ENCODE measurements at places on chromosomes 16 and 17.

DNA sequence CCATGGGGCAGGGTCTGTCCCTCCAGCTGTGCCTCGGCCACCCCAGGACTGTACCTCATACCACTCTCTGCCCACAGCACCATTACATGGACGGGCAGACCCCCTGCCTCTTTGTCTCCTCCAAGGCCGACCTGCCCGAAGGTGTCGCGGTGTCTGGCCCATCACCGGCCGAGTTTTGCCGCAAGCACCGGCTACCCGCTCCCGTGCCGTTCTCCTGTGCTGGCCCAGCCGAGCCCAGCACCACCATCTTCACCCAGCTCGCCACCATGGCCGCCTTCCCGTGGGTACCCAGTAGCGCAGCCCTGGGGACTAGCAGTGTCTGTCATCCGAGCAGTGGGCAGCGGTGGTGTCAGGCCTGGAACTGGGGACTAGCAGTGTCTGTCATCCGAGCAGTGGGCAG lies 2.6 kb upstream of the RHBDL1 start:
- no peak for DNase-seq

- no peak for DNase-seq
These were observed 146.6 kb downstream of the SKAP1 start for GRCh38 chr17:48283411-48283810.

GRCh38 chr16:3519581-3519980 lies 18.8 kb downstream of the CLUAP1 start:
- DNase-seq = no peak

DNA sequence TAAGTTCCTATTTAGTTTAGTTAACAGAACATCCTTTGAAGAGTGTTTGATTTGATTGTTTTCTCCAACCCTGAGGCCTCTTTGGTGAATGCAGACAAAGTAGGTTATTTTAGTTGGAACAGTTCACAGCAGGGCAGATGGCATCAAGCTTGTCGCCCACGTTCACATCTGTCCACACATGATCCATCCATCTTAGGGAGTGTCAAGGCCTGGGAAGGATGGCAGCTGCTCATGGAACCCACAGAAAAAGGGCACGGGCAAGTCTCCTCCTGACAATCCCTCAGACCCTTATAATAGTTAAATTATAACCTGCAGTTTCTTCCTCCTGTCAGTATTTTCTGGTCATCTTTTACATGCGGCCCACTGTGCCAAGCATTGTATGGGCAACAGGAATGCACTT lies 60.2 kb downstream of the KNOP1 start:
- DNase-seq = no peak

GRCh38 chr16:30996324-30996984 lies 11.4 kb downstream of the HSD3B7 start:
- no peak for DNase-seq

- DNase-seq = no peak
These were observed 28.2 kb upstream of the ADGRG1 start for GRCh38 chr16:57600048-57600835.

DNA sequence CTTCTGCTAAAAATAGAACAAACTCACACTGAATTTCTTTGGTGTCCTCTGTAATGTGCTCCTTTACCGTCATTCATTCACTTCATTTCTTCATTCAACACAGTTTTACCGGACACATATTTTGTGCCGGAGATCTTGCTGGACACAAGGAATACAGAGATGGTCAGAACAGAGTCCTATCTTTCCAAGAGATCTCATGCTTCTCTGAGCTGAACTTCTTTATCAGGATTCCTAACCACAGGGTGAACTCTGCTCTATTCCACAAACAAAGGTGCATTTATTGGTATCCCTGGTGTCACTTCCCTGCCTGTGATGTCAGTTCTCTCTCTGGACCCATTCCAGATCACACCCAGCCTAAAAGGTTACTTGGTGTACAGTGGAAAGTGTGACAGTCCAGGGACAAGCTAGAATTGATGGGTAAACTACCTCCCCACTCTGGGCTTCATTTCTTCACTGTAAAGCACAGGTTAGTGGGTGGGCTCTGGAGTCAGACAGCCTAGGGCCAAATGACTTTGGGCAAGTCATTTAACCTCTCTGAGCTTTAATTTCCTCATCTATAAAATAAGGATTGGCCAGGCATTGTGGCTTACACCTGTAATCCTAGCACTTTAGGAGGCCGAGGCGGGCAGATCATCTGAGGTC lies 4.2 kb downstream of the IFI35 start:
- no peak for DNase-seq

- DNase-seq = no peak
These were observed 10.3 kb upstream of the RNPS1 start for GRCh38 chr16:2278272-2278608.

DNA sequence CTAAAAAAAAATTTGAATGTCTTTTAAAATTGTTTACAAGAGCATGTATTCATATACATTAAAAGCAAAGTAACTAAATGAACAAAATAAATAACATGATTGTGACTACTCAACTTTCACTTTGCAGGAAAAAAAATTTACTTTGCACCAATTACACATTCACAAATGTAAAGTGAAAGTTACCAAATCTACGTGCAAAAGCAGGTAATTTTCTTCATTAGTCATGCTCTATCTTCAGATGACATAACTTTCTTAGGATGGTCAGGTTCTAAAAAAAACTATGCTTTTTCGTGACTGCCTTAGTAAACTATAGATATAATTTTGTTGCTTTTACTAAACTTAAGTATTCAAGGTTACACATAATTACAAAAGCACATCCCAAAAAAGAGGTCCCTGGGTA lies 17.0 kb upstream of the ABCA10 start:
- DNase-seq = no peak

GRCh38 chr17:27460196-27460725 lies 4.0 kb downstream of the KSR1 start:
- DNase-seq = no peak

- no peak for DNase-seq
These were observed 168.9 kb upstream of the NOG start for GRCh38 chr17:56424543-56425044.

DNA sequence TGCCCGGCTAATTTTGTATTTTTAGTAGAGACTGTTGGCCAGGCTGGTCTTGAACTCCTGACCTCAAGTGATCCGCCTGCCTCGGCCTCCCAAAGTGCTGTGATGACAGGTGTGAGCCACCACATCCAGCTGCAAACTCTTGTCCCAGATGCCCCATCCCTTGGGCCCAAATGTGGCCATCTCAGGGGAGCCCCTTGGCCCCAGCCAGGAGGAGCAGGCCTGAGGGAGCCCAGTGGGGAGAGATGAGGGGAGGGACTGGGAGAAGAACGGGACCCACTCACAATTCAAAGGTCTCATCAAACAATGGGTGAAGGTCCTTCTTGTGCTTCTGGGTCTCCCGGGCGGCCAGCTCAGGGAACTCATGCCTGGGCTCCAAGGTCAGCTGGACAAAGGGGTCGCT lies 14.5 kb downstream of the UNC13D start:
- no peak for DNase-seq

DNA sequence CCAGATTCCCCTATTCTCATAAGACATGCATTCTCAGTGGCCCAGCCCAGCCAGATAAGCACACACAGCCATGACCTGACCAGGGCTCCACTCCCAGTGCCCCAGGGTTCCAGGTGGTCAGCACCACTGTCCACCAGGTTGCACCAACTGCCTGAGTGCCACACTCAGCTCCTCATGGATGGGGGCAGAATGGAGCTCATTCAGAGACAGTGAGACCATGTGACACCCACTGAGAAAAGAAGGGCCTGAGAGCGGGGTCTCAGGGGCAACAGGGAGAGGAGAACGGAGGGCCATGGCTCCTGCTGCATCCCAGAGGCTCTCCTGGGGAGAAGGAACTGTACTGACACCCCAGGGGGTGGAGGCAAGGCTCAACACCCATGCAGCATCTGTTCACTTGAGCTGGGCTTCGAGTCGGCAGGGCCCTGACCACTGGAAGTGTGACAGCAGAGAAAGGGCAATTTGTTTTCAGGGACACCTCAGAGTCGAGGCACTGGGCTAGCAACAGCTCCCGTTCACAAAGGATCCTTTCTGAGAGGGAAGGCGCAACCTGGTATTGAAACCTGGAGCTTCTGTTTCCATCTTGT lies 18.7 kb upstream of the SLC38A8 start:
- DNase-seq = no peak

GRCh38 chr17:27569257-27569722 lies 61.7 kb upstream of the LGALS9 start:
- no peak for DNase-seq

GRCh38 chr17:55325406-55325805 lies 60.6 kb downstream of the HLF start:
- DNase-seq = no peak

- DNase-seq = no peak
These were observed 32.1 kb downstream of the ABR start for GRCh38 chr17:1147664-1148063.

DNA sequence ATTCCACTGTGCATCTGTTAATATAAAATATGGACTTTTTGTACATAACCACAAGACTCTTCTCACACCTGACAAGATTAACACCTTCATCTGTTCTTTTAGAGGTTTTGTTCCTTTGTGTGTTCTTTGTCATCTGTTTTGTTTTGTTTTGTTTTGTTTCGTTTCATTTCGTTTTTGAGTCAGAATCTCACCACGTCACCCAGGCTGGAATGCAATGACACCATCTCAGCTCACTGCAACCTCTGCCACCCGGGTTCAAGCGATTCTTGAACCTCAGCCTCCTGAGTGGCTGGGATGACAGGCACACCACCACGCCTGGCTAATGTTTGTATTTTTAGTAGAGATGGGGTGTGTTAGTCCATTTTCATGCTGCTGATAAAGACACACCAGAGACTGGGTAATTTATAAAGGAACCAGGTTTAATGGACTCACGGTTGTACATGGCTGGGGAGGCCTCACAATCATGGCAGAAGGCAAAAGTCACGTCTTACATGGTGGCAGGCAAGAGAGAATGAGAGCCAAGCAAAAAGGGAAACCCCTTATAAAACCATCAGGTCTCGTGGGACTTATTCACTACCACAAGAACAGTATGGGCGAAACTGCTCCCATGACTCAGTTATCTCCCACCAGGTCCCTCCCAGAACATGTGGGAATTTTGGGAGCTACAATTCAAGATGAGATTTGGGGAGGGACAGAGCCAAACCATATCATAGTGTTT lies 22.3 kb downstream of the C16orf90 start:
- DNase-seq = no peak

GRCh38 chr17:21539146-21539545 lies 153.2 kb upstream of the KCNJ18 start:
- no peak for DNase-seq

GRCh38 chr16:1005286-1005685 lies 23.7 kb downstream of the SOX8 start:
- DNase-seq = no peak

DNA sequence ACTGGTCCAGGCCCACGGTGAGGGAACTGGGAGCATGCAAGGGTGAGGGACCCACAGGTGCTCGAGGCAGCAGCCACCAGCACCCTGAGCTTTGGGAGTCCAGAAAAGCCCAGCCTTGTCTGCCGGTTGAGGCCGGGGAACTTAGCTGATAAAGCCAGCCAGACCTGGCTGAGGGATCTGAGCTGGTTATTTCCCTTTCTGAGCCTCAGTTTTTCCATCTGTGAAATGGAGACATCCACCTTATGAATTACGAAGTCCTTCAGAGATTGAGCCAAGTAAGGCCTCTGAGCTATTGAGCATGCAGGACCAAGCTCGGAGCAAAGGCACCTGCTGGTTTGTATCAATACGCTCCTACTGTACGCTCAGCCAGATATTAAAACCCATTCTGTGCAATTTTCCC lies 13.8 kb downstream of the NECAB2 start:
- no peak for DNase-seq

DNA sequence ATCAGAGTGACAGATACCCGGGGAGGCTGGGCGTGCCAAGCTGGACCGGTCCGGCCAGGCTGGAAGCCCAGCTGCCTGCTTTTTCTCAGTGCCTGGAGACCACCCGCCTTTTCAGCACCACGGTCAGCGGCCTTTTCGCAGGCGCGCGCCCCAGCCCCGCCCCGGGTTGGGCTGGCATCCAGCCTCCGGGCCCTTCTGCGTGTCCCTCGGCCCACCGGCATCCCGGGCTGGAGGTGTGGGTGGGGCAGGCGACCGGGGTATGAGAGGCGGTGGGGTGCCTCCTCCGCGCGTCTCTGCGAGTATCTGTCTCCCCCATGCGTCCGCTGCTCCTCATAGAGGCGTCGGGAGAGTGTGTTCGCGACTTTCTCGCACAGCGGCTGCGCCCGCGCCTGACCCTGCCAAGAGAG lies 102.5 kb downstream of the MRM1 start:
- DNase-seq = peak; percentile 21

DNA sequence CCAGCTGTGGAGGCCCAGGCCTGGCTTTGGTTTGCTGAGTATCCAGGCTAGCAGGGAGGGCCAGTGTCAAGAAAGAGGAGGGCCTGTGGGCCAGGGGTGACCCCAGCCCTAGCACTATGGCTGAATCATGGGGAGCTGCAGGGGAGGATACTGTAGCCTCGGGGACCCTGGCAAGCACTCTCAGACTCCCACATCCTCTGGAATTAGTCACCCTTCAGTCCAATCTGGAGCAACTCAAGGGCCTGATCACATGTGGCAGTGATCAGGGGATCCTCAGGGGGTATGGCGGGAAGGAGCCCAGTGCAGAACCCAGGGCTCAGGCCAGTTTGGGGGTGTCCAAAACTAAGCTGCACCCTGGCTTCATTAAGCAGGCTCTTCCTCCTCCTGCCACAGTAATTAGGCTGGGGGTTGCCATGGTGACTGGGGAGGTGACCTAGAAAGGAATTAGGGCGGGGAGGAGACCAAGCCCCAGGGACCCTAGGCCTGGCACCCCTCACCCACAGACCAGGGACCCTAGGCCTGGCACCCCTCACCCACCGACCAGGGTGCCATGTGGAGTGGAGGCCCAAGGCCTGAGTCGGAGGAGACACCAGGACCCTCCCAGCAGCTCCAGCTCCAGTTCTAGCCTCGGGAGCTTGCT lies 5.8 kb downstream of the NLGN2 start:
- no peak for DNase-seq

GRCh38 chr16:1941162-1942046 lies 1.6 kb downstream of the MSRB1 start:
- DNase-seq = no peak

- no peak for DNase-seq
These were observed 354.9 kb downstream of the C16orf95 start for GRCh38 chr16:86962259-86962658.

- DNase-seq = no peak
These were observed 1.3 kb upstream of the GJC1 start for GRCh38 chr17:44831371-44831770.

GRCh38 chr17:75557852-75558665 lies 29.5 kb upstream of the MYO15B start:
- DNase-seq = no peak

GRCh38 chr16:49181791-49182518 lies 99.7 kb downstream of the CBLN1 start:
- no peak for DNase-seq

GRCh38 chr17:37056622-37057021 lies 107.9 kb downstream of the AATF start:
- DNase-seq = no peak

DNA sequence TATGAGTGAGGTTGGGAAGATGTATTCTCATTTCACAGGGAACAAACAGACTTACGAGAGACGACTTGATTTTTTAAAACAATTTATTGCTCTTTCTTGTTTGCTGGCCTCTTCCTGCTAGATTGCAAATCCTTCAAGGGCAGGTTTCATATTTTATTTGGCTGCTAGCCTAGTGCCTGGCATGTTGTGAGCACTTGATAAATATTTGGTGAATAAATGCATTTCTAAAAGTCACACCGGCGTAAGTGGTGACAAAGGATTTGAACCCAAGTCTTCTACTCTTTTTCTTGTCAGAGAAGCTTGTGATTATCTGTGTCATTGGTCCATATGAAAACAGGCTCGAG lies 1.4 kb downstream of the WWP2 start:
- DNase-seq = no peak

GRCh38 chr17:61335845-61336655 lies 63.6 kb upstream of the TBX2 start:
- no peak for DNase-seq
